Stimulated activated CD4-positive, alpha-beta T cell treated with anti-CD3 and anti-CD28 coated beads, Interleukin-1b, Interleukin-23, amount 100 ng/mL, for 48 hours (primary cell): ENCODE measurements at places on chromosomes 4 and X.

GRCh38 chr4:144338834-144339233, 198.3 kb upstream of the GYPA start:
- no peak for DNase-seq

- peak; percentile 42 for DNase-seq
Measured at GRCh38 chr4:82905205-82905604, 4.7 kb downstream of the THAP9 start.

GRCh38 chr4:147326591-147326990, 154.3 kb upstream of the EDNRA start:
- DNase-seq, result no peak

- no peak for DNase-seq
Measured at GRCh38 chr4:137768196-137768595, 235.9 kb upstream of the PCDH18 start.

GRCh38 chrX:129842510-129843208, 1.0 kb downstream of the ZDHHC9 start:
- DNase-seq, result no peak

DNA sequence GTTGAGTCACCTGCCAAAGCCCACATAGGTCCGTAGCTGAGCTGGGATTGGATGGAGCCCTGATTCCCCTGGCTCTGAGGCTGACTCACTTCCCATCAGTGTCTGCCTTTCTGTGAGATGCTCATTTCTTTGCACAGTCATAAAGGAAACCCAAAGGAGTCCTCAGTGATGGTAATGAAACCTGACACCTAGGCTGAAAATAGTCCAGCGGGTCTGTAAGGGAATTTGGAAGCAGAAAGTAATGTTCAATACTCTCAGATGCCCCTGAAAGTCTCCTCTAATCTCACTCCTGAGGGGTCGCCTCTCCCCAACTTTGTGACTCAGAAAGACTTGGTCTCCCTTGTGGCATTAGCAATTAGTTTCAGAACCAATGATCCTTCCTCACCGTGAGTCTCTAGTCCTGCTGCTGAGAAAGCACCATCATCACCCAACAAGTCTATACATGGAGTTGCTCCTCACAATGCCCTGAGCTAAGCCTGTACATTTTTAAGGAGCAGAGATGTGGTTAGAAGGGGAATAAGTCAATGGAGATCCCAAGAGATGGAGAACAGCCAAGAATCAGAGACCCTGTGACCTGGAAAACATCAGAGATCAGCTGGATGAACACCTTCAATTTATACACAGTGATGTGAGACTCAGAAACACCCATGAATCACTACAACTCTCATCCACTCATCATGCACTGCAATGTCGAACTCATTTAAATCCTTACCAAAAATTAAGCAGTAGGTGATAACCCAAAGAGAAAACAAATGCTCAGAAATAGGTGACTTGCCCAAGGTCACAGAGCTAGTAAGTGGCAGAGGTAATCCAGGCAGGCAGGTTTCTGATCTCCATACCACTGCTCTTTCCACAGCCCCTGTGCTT, 219.0 kb upstream of the CPEB2 start:
- DNase-seq, result peak; percentile 80

DNA sequence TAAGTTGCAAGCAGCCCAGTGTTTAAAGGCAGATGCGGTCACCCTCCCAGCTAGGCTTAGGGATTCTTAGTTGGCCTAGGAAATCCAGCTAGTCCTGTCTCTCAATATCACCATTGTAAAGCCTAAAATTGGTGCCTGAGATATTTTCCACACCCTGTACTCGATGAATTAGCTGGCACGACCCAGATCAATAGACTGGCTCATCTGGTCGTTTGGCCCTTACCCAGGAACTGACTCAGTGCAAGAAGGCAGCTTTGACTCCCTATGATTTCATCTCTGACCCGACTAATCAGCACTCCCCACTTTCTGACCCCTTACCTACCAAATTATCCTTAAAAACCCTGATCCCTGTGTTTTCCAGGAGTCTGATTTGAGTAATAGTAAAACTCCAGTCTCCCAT, 384.9 kb upstream of the SLC7A11 start:
- DNase-seq, result no peak

GRCh38 chrX:130330146-130330545, 9.6 kb upstream of the SLC25A14 start:
- DNase-seq, result no peak

DNA sequence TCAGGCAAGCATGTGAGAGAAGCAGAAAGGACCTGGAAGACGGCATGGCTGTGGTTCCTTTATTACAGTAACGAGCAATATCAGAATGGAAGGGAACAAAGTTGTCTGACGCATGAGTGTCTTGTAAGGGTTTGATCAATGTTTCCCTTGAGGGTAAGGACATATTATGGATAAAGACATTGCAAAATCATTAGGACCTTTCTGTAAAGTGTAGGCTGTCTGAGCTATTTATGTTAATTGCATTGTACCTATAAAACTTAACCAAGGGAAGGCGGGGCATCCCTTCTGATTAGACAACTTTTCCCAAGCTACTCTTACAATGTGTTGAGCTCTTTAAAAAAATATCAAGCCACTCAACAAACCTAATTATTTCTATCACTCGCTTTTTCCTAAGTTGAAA, 112.2 kb upstream of the JADE1 start:
- DNase-seq, result no peak

DNA sequence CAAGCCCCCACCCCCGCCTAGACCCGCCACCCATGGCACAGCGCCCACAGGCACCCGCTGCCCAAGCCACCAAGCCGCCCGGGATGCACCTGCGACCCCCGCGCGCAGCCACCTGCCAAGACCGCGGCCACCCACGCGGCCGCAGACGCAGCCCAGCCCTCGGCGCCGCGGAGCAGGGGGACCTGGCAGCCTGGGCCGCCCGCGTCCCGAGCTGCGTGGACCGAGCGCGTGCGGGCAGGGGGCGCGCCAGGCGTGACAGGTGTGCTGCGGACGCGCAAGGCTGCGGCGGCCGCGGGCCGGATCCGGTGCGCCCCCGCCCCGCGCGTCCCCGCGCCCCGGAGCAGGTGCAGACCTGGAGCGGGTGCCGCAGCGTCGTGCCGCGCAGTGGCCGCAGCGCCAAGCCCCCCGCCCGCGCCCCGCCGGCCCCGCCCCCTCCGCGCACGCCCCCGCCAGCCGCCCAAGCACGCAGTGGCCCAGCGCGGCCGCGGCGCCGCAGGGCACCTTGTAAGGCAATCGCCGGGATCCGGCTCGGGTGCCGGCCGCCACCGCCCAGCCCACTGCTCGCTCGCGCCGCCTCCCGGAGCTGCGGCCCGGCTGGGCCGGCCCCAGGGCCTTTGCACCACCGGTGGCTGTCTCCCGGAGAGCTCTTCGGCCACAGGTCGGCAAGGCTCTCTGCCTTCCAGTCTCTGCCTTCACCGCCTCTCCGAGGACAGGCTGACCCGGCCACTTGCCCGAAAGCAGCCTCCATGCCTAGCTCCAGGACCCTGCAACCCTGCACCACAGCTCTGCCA, at the start of gene PNCK:
PNCK (minus strand) TSS at position 386 of the 791 bp plus-strand sequence. CDS start 737 bp downstream, outside the sequence.
- DNase-seq, result no peak

GRCh38 chrX:42119076-42119475, 195.7 kb upstream of the CASK start:
- no peak for DNase-seq

- DNase-seq, result no peak
Measured at GRCh38 chrX:136344320-136344719, 43.6 kb downstream of the ADGRG4 start.

DNA sequence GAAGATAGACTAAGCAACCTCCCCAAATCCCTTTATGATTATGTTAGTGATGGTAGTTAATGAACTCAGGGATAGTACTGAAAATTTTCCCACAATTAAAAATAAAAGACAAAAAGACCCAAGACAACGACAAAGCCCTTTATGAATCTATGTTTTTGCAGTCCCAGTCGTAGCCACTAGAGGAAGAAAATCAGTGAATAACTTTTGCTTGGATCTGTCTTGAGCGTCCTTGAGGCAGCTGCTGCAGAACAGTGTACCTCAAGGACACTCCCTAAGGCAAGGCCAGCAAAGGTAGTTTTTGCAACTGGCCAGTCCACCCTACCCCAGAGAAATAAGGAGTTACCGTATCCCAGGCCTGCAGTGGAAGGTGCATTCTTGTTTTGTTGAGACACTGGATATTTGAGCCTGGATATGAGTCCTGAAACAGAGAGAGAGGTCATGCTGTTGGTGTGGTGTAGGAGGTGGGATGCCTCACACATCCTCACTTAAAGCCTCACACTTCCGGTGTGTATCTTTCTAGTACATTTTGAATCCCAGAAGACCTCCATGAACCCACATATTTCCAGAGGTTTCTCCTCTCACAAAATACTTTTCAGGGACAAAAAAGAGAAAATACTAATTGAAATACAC, 8.7 kb upstream of the TIMM8A start:
- no peak for DNase-seq

DNA sequence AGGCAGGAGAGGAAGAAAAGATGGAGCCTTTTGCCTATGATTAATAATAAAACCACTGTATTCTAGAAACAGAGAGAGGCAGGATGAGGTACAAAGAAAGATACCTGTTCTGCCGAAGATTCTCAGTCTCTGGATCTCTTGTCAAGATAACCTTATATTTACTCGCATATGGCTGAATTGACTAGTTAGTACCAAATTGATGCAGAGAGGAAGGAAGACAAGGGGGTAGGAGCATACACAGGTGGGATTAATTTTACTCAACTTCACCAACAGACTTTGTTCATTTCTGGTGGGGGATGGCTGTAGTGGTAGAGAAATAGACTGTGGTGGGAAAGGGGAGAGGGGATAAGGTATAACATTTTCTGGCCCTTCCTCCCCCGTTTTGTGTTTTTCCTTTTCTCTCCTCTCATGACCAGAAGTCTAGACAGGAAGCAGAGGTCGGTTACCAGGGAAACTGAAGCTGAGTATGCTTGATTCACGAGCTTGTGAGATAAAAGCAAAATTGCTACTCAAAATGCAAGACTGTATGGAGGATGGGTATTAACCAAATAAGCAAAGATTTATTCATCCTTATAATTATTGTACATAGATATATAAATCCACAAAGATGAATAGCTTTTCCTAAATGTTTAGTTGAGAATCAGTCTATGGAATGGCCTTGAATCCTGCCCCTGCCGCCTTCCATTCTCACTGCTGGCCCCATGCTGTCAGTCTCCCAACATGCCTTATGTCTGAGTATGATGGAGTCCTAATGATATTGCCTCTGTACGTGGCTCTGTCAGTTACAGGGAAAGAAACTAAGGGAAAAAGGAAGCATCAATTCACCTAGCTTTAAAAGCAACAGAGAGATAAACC, 17.8 kb upstream of the PAGE2B start:
- DNase-seq, result no peak

DNA sequence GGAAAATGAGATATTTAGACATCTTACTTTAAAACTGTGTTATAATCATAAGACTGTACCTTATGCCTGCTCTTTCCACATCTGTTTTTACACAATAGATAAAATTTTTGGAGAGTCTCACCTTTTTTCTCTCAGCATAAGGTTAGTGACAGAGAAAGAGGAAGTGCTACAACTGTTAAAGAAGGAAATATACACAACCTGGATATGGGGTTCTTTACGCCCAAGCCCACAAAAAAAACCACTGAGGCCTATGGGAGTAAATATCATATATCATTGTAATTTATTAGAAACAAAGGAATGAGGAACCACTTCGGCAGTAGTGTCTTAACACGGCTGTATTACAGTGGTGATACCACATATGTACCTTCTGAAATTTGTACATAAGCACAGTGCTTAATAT, 265.9 kb upstream of the GK2 start:
- no peak for DNase-seq

DNA sequence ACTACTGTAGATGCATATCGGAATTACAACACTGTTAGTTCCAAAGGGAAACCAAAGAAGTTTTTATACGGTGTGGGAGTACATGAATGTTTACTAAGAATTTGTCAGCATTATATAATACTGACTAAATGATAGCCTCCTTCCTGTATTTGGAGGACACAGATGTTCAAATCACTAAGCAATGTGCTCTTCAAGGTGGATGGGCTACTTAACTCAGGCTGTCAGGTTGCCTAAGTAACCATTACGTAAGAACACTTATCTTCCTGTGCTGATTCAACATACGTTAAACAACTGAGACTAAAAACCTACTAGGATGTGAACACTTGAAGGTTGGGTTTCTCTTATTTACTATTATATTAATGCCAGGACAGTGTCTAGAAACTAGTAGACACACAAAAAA, 81.9 kb upstream of the HPGD start:
- DNase-seq, result no peak

DNA sequence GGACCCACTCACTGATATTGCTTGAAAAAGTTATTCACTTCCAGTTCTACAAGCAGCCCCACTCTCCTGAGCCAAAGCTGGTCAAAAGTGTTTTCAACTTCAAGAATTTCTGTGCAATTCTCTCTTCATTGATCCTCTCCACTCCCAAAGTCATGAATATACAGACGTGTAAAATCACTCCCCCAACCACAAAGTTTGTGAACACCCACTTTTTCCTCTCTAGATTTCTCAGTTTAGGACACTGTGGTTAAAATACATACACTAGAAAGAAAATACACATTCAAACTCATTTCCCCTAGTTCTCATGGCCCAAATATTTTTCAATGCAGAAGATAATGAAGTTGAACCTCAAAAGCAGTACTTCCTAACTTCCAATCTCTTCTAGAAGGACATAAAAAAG, 116.3 kb downstream of the MSN start:
- DNase-seq, result no peak

GRCh38 chrX:154398668-154399526, 720 bp downstream of the RPL10 start:
- DNase-seq, result peak; percentile 79

GRCh38 chrX:1248331-1249061, 20.1 kb upstream of the CSF2RA start:
- peak; percentile 22 for DNase-seq

DNA sequence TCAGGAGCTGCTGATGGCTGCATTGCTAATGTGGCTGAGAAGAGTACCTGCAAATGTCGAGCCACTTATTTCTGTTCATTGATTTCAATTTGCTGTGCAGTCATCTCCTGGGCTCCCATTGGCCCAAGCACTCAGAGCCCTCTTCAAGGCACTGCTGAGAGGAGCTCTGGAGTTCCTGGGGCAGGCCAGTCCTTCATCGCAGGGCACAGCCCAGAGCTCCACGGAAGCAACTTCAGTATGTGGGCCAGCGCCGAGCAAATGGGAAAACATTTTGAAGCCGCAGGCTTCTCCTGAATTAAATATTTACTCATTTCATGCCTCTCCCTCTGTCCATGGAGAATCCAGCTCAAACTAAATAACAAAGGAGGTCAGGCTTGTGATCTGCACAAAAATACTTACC, 383.3 kb downstream of the BCOR start:
- no peak for DNase-seq

DNA sequence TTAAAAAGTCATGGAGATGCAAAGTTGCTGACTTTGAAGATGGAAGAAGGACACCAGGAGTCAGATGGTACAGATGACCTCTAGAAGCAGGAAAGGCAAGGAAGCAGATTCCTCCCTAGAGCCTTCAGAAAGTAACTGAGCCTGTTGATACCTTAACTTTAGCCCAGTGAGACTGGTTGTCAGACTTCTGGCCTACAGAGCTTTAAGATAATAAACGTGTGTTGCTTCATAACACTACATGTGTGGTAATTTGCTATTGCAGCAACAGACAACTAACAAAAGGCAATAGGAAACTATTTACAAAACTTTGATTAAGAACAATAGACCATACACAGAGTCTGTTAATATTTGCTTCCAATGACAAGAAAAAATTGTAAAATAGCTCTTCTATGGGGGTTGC, 102.0 kb upstream of the USP38 start:
- DNase-seq, result no peak
